Eye (tissue), 1 donor: ENCODE measurements at places on chromosomes 12 and 14.

- DNase-seq = no peak
Observed at GRCh38 chr12:68620519-68621471, 10.1 kb downstream of the RAP1B start.

DNA sequence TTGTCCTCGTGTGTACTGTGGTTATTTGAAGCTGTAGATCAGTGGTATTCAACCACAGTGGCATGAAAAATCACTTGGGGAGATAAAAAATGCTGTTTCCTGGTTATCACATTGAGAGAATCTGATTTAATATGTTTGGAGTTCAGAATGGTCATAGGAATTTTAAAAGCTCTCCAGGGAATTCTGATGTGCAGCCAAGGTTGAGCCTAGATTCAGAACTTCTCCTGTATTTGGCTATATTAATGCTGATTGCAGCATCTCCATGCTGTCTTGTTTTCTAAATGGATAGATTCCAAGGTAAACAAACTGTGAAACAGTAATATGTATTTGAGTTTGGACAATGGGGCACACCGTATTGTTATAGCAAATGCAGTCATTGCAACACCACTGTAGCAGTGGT is 982.2 kb upstream of the FBXO33 start:
- no peak for DNase-seq

- peak; percentile 64 for DNase-seq
Observed at GRCh38 chr12:104458694-104459367, 2.1 kb downstream of the CHST11 start.

- peak; percentile 83 for DNase-seq
Observed at GRCh38 chr12:78568321-78569020, 296.1 kb upstream of the SYT1 start.

- no peak for DNase-seq
Observed at GRCh38 chr14:64812412-64812811, 67.3 kb downstream of the SPTB start.

GRCh38 chr12:94207467-94207848 is 59.1 kb downstream of the PLXNC1 start:
- DNase-seq = no peak

GRCh38 chr12:6723607-6724408 is at the start of gene COPS7A:
Gene COPS7A (plus strand): TSS chr12:6724046. CDS start chr12:6724657, 611 bp downstream.
- peak; percentile 99 for DNase-seq

GRCh38 chr14:34021096-34021495 is 70.2 kb upstream of the EGLN3 start:
- no peak for DNase-seq

- no peak for DNase-seq
Observed at GRCh38 chr12:93497456-93497855, 30.1 kb downstream of the MRPL42 start.

GRCh38 chr12:124756166-124756565 is 107.5 kb downstream of the SCARB1 start:
- DNase-seq = no peak

DNA sequence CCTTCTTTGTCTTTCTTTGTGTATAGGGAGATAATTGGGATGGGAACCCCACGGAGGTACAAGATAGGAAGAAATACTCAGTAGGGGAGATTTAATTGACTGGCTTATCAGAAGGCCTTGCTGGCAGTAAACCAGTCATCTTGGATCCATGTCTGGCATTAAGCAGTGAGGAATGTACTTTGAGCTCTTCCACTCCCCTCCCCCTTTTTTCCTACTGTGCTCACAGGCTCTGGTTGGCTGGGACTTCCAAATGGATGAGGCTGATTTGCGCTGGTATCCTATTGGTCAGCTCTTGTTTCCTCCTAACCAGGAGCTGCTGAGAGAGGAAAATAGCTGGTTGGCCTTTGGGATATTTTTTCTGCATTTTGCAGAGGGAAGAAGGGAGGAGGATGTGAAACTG is 24.7 kb downstream of the NGDN start:
- DNase-seq = peak; percentile 61

- DNase-seq = no peak
Observed at GRCh38 chr12:39773266-39773665, 153.7 kb upstream of the ABCD2 start.

DNA sequence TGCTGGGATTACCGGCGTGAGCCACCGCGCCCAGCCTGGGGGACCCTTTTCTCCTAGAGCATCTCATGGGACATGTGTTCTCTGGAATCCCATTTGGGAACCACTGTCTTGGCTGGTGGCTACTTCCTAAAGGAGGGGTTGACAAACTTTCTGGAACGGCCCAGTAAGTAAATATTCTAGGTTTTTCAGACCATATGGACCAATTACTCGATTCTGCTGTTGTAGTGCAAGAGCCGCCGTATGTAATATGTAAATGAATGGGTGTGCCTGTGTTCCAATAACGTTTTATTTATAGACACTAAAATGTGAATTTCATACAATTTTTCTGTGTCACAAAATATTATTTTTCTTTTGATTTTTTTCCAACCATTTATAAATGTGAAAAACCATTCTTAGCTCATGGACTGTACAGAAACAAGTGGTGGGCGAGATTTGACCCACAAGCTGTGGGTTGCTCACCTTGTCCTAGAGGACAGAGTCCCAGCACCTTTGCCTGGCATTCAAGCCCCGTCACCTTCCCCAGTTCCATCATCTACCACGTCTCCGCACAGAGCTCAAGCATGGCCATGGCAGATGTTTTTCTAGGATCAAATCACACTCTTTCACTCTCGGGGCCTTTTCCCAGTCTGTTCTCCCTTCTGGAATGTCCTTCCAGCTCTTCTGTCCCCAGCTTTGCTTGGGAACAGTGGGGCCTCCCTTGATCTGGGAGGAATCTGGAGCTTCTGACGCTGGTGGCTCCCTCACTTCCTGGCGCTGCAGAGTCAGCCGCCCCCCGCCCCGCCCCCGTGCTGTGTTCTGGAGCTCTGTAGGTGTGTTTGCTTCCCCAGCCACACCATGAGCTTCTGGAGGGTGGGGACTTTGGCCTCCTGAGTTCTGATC is 17.9 kb upstream of the RCOR1 start:
- peak; percentile 39 for DNase-seq

DNA sequence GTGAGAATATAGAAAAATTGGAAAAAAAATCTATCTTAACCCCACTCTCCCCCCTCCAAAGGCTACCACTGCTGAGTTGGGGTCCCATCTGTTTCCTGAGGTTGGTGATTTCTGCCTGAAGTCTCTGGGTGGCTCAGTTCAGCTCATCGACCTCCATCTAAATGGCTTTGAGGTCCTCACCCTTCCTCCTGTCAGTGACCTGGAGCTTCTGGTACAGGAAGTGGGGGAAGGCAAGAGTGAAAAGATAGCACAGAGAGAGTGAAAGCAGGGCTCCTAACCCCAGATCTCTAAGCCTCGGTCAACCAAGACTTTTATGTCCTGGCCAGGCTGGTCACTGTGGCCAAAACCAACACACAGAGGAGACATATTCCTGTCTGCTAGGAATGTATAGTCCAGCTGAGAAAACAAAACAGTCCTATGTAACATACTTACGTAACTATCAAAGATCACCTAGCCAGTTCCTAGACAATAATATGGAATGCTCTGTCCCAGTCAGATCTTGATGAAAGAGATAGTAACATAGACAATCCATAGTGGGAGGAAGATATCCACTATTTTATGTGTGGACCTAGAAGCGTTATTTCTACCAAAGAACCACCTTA is 12.3 kb upstream of the KRT73 start:
- DNase-seq = no peak

GRCh38 chr12:75842090-75842489 is 189.5 kb downstream of the PHLDA1 start:
- no peak for DNase-seq

- no peak for DNase-seq
Observed at GRCh38 chr14:26286913-26287205, 311.0 kb downstream of the NOVA1 start.

GRCh38 chr14:68268719-68269118 is 449.1 kb downstream of the RAD51B start:
- no peak for DNase-seq

GRCh38 chr12:6225630-6226001 is 25.4 kb downstream of the CD9 start:
- DNase-seq = no peak

DNA sequence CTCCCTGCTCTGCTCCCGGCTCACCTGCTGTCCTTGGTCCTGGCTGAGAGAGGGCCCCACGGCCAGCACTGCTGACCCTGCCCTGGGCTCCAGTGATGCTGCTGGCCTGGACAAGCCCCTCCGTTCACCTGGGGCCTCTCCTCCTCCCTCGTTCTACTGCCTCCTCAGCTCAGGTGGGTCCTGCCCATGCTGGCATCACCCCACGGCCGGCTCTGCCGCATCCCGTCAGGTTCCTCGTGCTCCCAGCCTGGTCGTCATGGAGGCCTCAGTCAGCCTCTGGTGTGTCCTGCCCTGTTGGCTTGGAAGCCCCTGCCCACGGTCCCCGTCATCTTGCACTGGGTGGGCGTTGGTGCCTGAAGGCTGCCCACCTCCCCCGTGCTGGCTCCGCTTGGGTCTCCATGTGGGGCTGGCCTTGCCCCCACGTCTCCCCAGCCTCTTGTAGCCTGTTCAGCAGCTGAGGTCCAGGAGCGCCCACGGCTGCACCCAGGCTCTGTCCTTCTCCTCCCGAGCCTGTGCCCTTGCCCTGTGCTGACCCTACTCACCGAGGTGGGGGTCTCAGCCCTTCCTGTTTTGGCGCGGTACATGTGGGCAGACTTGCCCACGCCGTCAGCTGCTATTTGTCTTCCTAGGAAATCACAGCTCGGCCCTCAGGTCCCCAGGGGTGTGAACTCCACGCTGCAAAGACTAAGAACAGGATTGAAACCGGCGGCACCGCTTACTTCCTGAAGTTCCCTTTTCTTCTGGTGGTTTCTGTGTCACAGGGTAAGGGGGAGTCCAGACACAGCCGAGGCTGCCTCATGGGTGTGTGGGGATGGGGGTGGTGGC is 121.6 kb downstream of the TMEM121 start:
- DNase-seq = no peak

DNA sequence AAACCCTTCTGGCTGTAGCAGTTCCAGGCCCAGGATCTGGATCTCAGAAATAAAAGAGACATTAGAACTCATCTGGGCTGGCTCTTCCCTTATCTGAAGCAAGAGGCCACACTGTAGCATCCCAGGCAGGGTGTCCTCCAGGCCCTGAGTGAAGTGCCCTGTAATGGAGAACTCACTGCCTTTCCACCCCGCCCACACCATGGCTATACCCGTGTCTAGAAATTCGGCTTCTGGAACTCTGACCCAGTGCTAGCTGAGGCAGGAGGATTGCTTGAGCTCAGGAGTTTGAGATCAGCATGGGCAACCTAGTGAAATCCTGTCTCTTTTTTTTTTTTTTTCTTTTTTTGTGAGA is 23.5 kb upstream of the PLEKHG3 start:
- no peak for DNase-seq

DNA sequence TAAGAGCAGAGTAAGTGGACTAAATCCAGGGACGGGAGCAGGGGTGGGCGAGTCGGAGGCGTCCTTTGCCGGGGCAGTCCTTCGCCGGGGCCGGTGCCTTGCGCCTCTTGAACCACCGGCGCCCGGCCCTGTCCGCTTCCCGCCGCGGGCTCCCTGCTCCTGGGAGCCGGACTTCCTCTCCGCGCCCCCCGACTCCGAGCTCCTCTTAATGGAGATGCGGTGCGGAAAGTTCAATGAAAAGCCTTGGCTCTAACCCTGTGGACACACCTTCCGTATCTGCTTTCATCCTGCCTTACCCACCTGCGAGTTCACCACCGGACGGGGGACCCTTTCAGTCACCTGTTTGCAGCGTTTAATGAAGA is 412 bp downstream of the FGFR1OP2 start:
- no peak for DNase-seq

DNA sequence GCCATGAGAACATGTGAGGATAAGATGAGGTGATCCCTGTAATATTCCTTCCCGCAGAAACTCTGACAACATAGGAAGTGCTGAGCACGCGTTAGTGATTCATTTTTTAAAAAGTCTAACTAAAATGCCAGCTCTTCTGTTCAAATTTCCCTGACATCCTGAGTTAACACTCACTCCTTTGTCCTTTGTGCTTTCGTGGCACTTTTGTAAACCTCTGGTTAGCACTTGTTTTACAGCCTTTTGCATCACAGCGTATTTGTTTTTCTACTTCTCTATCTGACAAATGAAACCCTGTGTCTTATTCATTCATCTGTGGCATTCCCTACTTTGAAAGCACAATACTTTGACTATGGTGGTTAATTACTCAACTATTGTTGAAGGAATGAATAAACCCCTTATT is 313.6 kb downstream of the NUAK1 start:
- no peak for DNase-seq

DNA sequence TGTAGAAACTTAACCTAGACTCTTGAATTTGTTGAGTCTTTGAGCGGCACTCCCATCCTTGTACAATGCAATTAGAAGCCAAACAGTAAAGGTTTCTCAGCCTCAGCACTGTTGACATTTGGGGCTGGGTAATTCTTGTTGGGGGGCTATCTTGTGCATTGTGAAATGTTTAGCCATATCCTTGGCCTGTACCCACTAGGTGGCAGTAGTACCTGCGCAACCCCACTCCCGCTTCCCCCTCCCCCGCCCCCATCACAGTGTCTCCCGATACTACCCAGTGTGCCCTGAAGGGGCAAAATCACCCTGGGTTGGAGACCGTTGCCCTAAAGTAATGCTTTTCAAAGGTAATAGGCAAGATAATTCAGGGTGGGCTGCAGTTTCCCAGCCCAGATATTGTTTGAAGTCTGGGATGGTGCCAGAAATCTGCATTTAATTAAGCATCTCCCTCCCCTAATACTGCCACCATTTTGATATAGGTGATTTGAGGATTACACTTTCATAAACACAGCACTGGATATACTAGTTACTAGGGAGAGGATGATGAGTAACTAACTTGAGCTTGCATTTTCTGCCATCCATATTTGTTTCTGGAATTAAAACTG is 1.8 kb downstream of the COX6A1 start:
- DNase-seq = peak; percentile 84

- DNase-seq = no peak
Observed at GRCh38 chr12:15861404-15861803, 20.8 kb upstream of the STRAP start.

DNA sequence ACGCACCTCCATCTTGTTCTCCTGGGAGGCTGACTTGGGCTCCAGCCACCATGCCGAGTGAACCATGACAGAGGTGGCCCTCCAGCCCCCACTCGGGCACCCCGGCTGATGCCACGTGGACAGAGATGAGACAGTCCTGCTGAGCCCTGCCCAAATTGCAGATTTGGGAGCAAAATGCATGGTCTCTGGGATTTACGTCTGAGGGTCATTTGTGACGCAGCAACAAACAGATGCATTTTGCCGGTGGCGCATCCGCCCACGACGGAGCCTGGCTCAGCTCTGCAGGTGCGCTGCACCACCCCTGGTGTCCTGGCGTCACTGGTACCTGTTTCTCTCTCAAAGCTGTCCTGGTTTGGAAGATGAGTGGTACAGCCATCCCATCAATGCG is 31.1 kb upstream of the INF2 start:
- no peak for DNase-seq

GRCh38 chr14:96145116-96145864 is 59.3 kb upstream of the BDKRB2 start:
- peak; percentile 31 for DNase-seq

GRCh38 chr12:53299101-53299453 is 418 bp upstream of the MYG1 start:
- DNase-seq = no peak

DNA sequence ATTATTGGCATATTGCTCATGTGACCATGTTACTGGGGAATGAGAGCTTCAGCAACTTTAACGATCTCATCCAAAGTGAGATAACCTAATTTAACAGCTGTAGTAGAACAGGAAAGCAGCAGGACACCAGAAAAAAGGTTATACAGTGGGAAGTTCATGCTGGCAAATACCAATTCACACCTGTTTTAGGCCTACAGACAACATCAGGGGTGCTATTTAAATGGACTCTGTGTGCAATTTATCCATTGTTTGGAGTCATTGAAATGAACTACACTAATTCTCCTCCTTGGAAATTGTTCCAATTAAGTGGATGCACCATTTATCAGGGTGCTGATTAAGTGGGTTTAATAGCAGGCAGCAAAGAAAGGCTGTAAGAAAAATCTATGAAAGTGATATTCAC is 424.4 kb upstream of the LMO3 start:
- DNase-seq = no peak
